ENCODE measurements at places on chromosomes 7 and 10.

- DNase-seq: no peak
Measured at GRCh38 chr7:99693427-99694200, 13.8 kb upstream of the CYP3A5 start.

DNA sequence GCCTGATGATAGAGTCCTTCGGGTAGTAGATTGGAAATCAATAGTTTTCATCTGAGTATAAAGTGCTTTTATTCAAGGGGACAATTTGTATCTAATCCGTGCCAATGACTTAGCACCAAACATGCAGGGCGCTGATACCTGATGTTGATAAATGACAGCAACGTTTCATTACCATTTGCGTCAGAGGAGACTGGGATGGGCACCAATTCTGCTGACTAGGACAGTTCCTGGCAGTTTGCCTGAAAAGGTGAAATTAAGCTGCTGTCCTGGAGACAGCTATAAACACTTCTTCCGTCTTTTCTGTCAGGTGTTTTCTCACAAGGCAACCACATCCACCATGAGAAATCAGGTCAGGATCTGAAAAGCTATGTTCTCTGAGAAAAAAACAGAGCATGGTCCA is 1136.4 kb downstream of the TYW1 start:
- no peak for DNase-seq

GRCh38 chr10:128116851-128117615 is 9.2 kb downstream of the MKI67 start:
- DNase-seq: no peak

DNA sequence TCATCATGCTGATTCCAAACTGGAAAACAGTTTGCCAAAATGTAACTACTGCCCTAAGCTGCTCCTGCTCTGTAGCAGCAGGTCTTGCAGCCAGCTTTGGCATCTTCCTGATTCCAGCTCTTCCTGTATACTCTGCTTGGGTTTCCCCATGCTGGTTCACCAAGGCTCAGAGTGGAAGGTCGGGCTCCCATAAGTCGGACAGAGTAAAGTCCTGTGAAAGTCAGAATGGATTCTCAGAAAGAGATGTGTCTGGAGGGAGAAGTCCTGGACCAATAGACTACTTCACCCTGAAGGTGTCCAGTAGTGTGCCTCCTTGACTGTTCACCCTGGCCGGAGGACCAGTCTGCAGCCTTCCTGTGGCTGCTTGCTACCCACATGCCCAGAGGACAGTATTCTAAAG is 93.8 kb downstream of the STRA8 start:
- no peak for DNase-seq

DNA sequence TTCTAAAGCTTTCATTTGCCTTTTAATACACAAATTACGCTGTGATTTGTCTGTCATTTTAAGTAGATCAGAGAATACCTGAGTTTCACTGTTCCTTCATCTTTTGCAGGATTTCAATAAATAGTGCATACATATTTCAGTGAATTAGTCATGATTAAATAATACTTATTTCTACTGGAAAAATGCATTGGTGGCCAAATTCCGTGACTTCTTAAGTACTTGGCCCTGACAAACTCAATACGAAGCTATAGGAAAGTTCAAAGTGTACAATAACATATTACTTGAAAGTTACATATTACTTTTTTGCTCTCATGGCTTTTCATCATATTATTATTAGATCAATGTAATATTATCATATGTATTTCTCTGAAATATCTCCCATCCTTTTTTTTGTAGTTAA is 16.1 kb upstream of the PLXDC2 start:
- no peak for DNase-seq

DNA sequence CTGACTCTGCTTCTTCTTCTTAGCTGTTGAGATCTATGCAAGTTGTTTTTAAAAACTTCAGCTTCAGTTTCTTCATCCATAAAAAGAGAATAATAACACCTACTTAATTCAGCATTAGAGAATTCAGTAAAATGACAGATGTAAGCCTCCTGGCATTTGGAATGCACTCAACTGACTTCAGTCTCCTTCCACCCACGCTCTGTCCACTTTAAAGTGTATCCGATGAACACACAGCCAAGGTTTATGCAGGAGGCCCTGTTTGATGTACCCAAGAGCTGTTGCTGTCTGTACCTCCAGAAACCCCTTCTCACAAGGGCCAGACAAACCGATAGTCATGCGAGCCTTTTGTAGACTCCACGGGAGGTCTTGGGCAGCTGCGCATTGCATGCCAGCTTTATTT is 27.1 kb upstream of the SLC35B4 start:
- DNase-seq: no peak

- no peak for DNase-seq
Measured at GRCh38 chr10:54194806-54195205, 606.2 kb downstream of the PCDH15 start.

GRCh38 chr10:75776738-75777504 is 345.5 kb downstream of the LRMDA start:
- no peak for DNase-seq

DNA sequence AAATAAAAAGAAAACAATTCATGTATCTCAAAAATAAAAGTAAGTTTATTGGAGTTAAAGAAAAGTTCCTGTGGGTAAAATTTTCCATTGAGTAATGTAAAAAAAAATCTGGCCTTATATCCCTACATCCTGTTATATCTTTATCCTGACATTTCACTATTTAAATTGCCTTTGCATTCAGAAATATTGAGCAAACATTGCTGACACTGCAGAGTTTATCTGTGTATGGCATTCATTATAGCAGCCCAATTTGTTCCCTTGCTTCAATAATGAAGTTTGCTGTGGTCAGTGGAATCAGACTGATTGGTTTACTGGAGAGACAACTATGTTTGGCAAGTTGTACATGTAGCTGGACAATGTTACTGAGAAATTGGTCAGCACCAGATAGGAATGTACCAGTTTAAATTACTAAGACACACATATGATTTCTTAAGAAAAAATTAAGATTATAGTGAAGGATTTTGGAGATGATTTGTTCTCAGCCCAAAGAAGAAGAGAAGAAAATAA is 271.7 kb downstream of the ANKRD7 start:
- DNase-seq: no peak

DNA sequence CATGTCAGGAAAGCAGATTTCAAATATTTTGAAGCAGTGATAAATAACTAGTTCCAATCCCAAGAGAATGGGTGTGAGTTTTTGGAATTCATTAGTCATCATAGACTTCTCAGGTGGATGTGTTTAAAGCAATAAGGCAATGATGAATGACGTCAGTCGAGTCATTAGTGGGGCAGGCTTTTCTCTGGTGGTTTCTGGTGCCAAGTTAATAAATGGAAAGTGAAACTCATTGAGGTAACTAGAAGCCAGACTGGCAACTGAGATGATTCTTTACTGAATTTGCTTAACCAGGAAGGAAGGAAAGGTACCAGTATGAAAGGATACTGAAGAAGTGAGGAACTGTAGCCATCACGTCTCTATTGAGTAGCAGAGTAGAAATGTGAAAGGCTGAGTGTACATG is 311.0 kb downstream of the GPAM start:
- DNase-seq: no peak

All from CD4-positive, alpha-beta T cell treated with Interleukin-2 at 100 ng/mL for 4 hours (primary cell).